COLO829 (cell line): ENCODE measurements at places on chromosomes 3 and 15.

- no peak for DNase-seq
These were observed 128.8 kb upstream of the OSTN start for GRCh38 chr3:191070201-191070600.

GRCh38 chr15:23877502-23878412 lies 190.7 kb upstream of the NDN start:
- no peak for DNase-seq

DNA sequence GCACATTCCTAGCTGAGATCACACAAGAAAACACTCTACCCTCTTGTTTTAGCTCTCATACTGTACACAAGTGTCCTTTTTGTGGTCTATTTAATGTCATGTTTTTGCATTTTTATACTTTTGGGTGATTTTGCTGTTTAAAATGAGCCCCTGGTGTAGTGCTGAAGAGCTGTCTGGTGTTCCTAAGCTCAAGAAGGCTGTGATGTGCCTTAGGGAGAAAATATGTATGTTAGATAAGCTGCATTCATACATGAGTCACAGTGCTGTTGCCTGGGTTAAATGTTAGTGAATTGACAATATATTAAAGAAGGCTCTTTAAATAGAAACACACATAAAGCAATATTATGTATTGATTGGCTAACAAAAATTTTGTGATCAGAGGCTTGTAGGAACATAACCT lies 387.4 kb upstream of the C2CD4B start:
- DNase-seq = no peak

DNA sequence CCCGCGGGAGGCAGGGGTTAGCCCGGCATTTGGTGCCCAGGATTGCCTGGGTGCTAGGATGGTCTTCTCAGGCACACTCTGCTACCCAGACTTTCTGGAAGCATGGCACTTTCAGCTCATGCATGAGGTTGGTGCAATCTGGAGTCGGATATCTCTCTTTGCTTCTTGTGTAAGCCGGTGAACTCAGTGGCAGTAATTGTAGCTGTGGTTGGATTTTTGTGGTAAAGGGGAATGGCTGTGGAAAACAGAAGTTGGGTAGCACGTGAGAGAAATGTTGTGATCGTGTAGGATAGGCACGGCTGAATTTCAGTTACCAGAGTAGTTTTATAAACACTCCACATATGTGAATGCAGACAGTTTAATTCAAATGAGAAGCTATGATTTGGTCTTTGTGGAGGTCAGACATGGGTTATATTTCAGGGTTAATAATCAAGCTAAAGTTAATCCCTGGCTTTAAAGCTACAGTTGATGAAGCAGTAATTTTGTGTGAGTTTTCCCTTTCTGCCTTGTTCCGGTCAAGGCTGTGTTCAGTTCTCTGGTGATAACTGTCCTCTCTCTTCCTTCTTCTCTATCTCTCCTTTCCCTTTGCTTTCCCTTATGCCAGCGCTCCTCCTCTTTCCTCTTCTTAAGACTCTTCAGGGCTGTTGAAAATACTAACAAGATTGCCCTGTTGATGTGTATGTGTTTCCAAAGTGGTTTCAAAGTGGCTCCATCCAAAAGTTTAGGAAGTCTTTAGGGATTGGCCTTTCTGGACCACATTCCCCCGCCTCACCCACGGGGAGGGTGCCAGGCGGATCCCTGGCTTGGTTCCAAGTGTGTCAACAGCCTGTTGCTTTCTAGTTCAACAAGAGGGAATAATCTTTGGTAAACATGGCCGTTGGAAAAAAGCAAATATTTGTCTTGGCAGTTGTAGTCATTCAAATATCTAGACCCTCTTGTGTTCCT lies 404.6 kb upstream of the C2CD4B start:
- no peak for DNase-seq

DNA sequence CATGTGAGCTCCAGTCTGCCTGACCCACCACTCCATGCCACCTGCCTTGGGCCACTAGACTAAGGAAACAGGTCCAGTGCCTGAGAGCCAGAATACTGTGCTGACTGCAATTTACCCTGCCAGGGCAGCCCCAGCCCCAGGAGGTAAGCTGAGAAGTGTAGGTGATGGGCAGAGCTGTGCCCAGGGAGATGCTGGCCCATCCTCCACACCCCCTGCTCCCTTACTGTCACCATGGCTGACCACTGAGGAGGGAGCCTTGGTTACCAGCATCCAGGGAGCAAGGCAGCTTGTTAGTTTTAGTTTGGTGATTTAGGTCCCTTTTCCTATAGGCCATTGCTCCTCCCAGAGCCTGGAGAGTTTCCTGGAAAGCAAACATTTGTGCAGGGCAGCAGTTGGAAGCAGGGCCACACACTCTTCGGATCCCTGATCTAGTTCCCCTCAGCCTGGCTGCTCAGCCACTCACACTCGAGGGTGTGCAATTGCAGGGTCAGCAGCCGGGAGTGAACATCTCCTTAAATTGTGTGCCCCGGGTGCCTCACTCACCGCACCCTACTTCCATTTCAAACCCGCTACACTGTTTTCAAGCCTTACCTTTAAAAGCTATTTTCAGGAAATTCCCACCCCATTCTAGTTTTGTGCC lies 2.0 kb downstream of the GALNT15 start:
- DNase-seq = no peak

GRCh38 chr3:11084098-11084497 lies 70.2 kb upstream of the HRH1 start:
- no peak for DNase-seq
